B cell (primary cell): ENCODE measurements at places on chromosomes 6 and 20. TPM values are rescaled to one million over a fixed set of nuclear protein-coding genes. Genes with fewer than 3 reads are reported as not detected.

DNA sequence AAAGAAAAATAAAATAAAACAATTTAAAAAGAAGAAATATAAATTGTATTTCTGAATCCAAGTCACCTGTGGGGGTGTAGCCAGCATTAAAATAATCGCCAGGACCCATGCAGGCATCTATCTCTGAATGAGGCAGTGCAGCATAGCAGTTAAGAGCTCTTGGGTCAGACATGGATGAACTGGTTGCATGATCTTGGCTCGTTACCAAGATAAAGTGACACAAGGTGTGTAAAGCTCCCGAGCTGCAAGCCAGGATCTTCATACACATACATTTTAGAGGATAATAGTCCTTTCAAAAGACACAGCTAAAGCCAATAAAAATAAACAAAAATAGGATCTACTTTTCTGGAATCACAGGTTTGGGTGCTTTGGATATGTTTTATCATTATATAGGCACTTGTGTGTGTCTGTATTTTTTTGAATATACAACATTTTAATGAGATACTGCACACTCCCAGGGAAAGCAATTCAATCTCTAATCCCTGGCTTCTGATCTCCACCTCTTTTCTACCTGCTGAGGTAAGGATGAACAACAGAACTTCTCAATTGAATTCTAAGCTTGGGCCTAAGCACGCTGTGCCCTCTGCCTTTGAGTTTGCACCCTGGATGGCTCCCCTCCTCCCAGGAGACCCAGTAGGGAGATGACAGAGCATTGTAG lies 8.9 kb downstream of the TRIM10 start:
- H3K27ac ChIP-seq: no peak overlapping the region
- H3K36me3 ChIP-seq: no peaks in the 10 kb centered on the region
- no peak for DNase-seq
- H3K4me1 ChIP-seq: no peaks in the 10 kb centered on the region

DNA sequence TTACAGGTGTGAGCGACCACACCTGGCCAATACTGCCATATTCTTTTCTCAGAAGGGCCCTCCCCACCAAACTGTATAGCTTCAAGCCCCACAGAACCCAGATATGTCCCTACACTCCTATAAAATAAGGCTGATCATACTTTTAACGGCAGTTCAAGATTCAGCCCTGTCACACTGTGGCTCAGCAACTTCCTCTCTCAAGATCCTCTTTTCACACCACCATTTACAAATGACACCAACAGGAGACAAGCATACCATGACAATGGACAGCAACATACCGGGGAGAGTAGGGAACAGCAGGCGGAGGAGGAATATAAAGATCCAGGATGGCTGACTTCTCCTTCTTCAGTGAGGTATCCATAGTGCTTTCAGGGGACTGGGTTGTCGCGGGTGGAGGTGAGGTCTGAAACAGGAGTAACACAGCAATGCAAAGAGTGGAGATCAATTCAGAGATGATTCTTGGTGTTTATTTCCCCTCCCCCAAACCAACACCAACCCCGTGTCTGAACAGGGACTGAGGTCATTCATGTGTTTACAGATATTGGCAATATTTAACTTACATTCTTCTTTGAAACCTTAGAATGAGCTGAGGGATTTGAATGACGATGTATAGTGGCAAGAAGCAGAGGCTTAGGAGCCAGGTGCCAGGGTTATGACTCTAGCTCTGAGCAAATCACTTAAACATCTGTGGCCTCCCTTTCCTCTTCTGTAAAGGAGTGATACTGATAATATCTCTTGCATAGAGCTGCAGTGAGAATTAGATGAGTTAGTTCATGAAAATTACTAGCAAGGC lies 57.6 kb upstream of the IPCEF1 start:
- H3K36me3 ChIP-seq: no peaks in the 10 kb centered on the region
- no peaks in the 10 kb centered on the region for H3K27me3 ChIP-seq
- no peaks in the 10 kb centered on the region for H3K4me1 ChIP-seq

DNA sequence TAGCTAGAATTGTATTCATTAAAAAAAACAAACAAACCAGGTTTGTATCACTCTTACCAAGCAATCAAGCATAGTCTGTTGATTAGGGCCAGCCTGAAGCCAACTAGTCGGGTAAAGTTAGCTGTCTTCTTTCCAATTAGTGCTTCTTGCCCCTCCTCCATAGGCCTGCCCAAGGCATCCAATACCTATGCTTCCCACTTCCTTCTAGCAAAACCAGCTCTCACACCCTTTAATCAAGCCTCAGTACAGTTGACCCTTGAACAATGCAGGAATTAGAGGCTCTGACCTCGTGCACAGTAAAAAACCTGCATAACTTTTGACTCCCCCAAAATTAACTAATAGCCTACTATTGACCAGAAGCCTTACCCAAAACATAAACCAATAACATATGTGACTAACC lies 119.1 kb upstream of the DTNBP1 start:
- H3K27me3 ChIP-seq: no peaks in the 10 kb centered on the region
- DNase-seq: no peak
- no peaks in the 10 kb centered on the region for H3K36me3 ChIP-seq
- H3K27ac ChIP-seq: no peak overlapping the region
- no peaks in the 10 kb centered on the region for H3K4me1 ChIP-seq

DNA sequence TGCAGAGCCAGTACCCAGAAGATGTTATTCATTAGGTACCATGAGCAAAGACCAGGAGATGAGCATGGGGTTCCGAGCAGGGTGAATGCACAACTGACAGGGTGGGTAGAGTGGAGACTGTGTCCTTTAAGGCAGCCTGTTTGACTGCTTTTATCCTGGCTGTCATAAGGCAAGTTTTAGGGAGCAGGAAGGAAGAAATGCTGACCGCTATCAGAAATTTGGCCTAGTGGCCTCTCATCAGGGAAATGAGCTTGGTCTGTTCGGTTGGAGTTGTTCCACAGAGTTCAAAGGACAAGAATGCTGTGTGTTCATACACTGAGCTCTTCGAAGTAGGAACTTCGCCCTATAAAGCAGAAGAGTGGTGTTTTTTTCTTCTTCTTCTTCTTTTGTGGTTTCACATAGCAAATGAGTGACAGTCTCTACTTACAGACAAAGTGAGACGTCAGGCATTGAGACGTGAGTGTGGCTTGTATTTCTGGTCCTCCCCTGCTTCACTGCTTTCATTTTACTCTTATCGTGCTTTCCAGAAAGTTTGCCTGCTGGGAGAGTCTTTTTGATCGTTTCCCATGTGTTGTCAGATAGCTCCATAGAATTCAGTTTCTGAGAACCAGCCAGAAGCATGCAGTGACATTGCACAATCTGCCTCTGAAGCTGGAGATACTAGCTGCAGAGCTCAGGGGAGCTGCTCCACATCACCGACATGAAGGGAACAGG lies at the start of gene CASS4:
Gene CASS4, plus strand, starts transcription at position 502 of the 714 bp plus-strand sequence. Its CDS starts 199 bp downstream, at position 701.
- peaks cover 12% of the 10 kb centered on the region for H3K36me3 ChIP-seq
- H3K27ac ChIP-seq: peak within 1 kb of the TSS; percentile 49
- peak; percentile 47 for DNase-seq
- no peaks in the 10 kb centered on the region for H3K27me3 ChIP-seq
- H3K4me3 ChIP-seq: peak within 1 kb of the TSS; percentile 81

- no peak overlapping the region for H3K27ac ChIP-seq
- DNase-seq: no peak
- no peaks in the 10 kb centered on the region for H3K4me1 ChIP-seq
- H3K4me3 ChIP-seq: no peak overlapping the region
- no peaks in the 10 kb centered on the region for H3K36me3 ChIP-seq
Measured at GRCh38 chr6:86707545-86708120, 229.7 kb upstream of the HTR1E start.

The RHAG gene
- polyA plus RNA-seq: not detected in 2 replicates

The SMLR1 gene
- polyA plus RNA-seq: not detected in 2 replicates

DNA sequence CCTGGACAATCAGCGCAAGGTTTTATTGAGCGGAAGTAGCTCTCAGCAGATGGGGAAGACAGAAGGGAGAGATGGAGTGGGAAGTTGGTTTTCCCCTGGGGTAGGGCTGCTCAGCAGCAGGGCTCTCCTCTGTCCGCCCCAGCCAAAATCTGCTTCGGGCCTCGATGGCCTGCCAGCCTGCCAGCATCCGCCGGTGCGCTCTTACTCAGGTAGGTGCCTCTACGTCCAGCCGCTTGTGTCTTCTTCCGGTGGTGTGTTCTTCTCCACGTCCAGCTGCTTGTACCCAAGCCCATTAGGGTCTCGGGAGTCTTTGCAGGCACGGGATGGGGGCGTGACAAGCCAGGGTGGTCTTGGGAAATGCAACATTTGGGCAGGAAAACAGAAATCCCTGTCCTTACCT lies 1340.0 kb upstream of the MAP3K7 start:
- no peak overlapping the region for H3K4me3 ChIP-seq
- no peaks in the 10 kb centered on the region for H3K27me3 ChIP-seq
- no peaks in the 10 kb centered on the region for H3K36me3 ChIP-seq
- H3K27ac ChIP-seq: no peak overlapping the region

- H3K36me3 ChIP-seq: no peaks in the 10 kb centered on the region
- H3K27ac ChIP-seq: no peak overlapping the region
- H3K27me3 ChIP-seq: no peaks in the 10 kb centered on the region
- DNase-seq: no peak
Measured at GRCh38 chr6:51184046-51184445, 365.4 kb downstream of the TFAP2B start.

GRCh38 chr6:135008941-135009290 lies 45.7 kb downstream of the HBS1L start:
- DNase-seq: no peak
- H3K27ac ChIP-seq: no peak overlapping the region
- H3K4me3 ChIP-seq: no peak overlapping the region
- H3K36me3 ChIP-seq: peaks cover 6% of the 10 kb centered on the region
- H3K27me3 ChIP-seq: no peaks in the 10 kb centered on the region

The CST2 gene
- polyA plus RNA-seq: not detected in 2 replicates

DNA sequence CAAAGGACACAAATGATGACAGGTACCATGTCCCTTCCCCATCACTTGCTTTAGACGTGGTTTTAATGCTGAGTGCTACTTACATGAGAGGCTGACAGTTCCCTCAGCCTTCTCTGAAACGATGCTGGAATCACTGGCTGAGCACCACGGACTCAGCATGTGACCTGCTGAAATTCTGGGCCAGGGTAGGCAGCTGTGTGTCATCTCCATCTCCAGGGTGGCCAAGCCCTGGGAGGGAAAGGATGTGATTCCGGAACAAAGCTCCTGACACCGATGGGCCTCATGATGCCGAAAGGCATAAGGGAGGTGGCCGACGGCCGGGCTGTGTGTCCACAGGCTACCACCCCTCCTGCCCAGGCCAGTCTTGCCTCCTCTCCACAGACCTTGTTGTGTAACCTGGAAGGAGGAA lies 184.3 kb upstream of the CST7 start:
- H3K4me1 ChIP-seq: peaks cover 16% of the 10 kb centered on the region
- H3K27ac ChIP-seq: no peak overlapping the region
- no peak overlapping the region for H3K4me3 ChIP-seq
- DNase-seq: no peak

The LY6G6F gene
- 0.32 TPM in 1 of 2 replicates, not detected in the other for polyA plus RNA-seq

DNA sequence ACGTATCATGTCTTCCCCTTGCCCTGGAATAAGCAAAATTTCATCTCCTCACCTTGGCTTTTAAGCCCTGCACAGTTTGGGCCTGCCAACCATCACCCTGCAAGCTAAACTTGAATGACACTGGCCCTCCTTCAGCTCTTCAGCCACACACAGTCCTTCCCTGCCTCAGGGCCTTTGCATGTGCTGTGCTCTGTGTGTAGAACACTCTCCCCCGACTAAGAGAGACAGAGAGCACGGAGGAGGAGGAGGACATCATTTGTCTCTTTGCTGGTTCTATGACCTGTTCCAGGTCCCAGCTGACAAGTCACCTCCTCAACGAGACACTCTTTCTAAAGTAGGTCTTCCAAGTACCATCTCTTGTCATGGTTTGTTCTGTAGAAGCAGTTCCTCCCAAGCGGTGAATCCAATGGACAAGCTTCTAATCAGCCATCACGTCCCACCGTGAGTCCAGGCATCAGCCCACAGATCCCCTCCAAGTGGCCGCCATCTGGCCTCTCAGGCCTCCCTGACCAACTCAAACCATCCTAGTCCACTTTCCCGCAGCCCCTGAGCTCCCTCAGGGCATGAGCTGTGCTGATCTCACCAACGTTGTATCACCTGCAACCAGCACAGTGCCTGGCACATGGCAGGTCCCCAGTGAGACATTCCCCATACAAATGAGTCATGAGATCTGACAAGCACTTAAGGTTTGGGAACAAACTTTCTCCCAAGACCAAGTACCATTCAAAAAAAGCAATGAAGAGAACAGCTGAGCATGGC lies 30.5 kb downstream of the NFATC2 start:
- no peak overlapping the region for H3K27ac ChIP-seq
- no peak for DNase-seq
- H3K4me3 ChIP-seq: no peak overlapping the region
- H3K4me1 ChIP-seq: peaks cover 24% of the 10 kb centered on the region

- DNase-seq: no peak
- H3K27me3 ChIP-seq: no peaks in the 10 kb centered on the region
- no peaks in the 10 kb centered on the region for H3K36me3 ChIP-seq
- no peak overlapping the region for H3K4me3 ChIP-seq
- H3K27ac ChIP-seq: no peak overlapping the region
Measured at GRCh38 chr20:32804022-32804715, 15.6 kb upstream of the MAPRE1 start.

DNA sequence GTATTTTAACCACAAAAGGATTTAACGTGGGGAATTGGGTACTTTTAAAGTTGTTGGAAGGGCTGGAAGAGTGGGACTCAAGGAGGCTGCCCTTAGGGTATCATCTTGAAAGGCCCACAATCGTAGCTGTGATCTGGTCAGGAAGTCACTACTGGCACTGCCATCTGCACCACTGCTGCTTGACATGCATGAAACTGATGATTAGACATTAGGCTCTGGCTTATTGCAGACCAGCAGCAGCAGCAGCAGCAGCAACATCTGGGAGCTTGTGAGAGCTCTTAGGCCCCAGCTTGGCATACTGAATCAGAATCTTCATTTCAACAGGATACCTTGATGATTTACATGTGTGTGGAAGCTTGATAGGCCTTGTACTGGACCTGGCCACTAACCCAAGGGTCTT lies 68.6 kb downstream of the PHF20 start:
- H3K27ac ChIP-seq: no peak overlapping the region
- DNase-seq: no peak
- H3K4me3 ChIP-seq: no peak overlapping the region
- no peaks in the 10 kb centered on the region for H3K27me3 ChIP-seq
- H3K4me1 ChIP-seq: no peaks in the 10 kb centered on the region

The THBD gene
- 0.62 and 0.78 TPM in 2 replicates for polyA plus RNA-seq
